Stimulated activated CD4-positive, alpha-beta T cell treated with anti-CD3 and anti-CD28 coated beads, TNF-alpha, amount 100 ng/mL, for 4 hours (primary cell): ENCODE measurements at places on chromosomes 4 and X.

DNA sequence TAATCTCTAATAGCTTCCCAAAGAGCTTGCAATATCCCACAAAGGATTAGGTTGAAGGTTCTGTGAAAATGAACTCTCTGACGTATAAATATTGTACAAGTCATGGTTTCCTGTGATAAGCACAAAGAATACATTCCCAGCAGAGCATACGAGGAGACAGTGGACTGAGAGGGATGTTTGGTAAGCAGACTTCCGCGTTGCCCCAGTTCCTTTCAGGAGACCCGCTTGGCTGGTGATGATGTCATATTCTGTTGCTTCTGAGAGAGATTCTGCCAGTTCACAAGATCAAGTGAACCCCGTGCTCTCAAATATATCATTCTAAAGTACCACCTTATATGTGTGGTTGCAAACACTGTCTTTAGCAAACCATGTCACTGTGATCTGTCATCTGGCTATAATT is 323.9 kb upstream of the CASK start:
- no peak for DNase-seq

DNA sequence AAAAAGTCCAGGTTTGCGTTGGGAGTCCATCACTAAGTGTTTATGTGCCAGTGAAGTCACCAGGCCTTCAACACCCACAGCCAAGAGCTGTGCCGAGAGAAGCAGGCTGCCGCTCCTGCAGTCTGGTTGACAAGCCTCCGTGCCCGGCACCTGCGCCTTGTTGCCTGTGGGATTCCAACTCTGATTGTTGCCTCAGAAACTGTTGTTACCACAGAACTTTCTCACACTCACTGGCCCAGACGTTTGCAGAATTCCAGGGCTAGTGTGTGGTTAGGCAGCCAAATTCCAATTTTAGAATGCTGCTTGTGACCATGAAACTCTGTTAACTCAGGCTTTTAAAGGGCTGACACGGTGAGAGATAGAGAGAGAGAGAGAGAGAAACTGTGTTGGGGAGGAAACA is 119.5 kb upstream of the LIMCH1 start:
- DNase-seq: no peak

GRCh38 chr4:69524706-69525105 is 29.0 kb upstream of the UGT2B4 start:
- no peak for DNase-seq

DNA sequence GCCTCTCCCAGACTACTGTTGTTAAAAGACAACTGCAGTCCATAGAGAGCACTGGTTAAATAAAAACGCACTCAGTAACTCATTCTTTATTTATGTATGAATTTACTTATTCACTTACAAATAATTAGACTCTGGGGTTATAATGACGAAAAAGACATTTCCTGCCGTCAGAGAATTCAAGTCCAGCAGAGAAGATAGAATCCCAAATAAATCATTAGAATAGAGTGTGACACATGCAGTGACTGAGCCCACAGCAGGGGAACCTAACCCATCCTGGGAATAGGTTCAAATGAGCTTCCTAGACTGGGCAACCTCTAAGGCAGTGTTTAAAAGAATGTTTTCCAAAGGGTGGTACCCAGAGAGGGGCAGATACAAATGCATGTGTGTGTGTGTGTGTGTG is 53.9 kb downstream of the FGFBP1 start:
- DNase-seq: no peak

GRCh38 chr4:77367638-77368037 is 210.6 kb downstream of the CCNG2 start:
- DNase-seq: no peak

GRCh38 chrX:82161195-82161594 is 959.3 kb downstream of the SH3BGRL start:
- DNase-seq: no peak

GRCh38 chr4:10673817-10674369 is 10.7 kb downstream of the CLNK start:
- DNase-seq: no peak
